ENCODE measurements at places on chromosomes 6 and 20. TPM values are rescaled to one million over a fixed set of nuclear protein-coding genes. Genes with fewer than 3 reads are reported as not detected.

The GTSF1L gene
- not detected for total RNA-seq

The SLC16A10 gene
- 10.3 TPM for total RNA-seq

The RNF182 gene
- total RNA-seq = 0.67 TPM

The ZSCAN16 gene
- total RNA-seq = 3.1 TPM

The ELOVL4 gene
- 0.44 TPM for total RNA-seq

The PPP1R14C gene
- 130 TPM for total RNA-seq

The TRAPPC3L gene
- not detected for total RNA-seq

The PCIF1 gene
- total RNA-seq = 39.8 TPM

The BPI gene
- not detected for total RNA-seq

The MYB gene
- total RNA-seq = not detected

The ZC3H12D gene
- total RNA-seq = 1.3 TPM

The KHDRBS2 gene
- total RNA-seq = not detected

DNA sequence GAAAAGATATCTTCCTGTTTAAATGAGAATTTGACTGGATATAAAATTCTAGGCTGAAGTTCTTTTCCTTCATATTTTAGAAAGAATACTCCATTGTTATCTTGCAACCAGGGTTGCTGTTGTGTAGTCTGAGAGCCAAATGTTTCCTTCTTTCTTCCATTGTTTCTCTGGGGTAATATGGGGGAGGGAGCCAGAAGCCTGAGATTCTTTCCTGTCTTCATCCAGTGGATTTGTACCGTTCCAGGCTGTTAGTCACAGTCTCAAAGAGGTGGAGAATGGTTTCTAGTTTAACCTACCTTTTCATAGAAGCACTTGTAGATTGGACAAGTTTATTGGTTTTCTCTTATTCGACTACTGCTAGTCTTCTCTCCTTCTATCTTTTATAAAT is 6.1 kb upstream of the ULBP3 start:
- H3K27me3 ChIP-seq = no peaks in the 10 kb centered on the region
- H3K27ac ChIP-seq = no peak overlapping the region
- no peaks in the 10 kb centered on the region for H3K36me3 ChIP-seq
- no peak for DNase-seq

DNA sequence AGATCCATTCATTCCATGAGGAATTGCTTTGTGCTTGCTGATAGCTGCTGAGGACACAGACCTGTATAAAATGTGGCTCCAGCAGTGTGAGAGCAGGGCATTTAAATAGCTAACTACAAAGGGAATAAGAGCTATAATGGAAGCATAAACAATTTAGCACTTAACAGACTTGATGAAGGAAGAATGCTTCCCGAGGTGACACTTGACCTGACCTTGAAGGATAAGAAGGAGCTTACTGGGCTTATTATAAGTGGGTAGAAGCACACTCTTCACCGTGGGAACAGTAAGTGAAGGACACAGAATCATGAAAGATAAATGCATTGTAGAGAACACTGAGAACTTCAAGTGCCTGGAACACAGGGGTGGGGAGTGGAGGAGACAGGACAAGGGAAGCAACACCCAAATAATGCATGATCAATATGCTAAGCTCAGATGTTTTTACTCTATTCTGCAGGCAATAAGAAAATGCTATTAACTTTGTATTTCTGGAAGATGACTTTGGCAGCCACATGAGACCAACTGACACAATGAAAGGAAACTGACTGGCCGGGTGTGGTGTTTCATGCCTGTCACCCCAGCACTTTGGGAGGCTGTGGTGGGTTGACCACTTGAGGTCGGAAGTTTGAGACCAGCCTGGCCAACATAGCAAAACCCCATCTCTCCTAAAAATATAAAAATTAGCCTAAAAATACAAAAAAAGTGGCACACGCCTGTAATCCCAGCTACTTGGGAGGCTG is 84.2 kb downstream of the EPB41L2 start:
- H3K4me1 ChIP-seq = peaks cover 39% of the 10 kb centered on the region
- no peaks in the 10 kb centered on the region for H3K36me3 ChIP-seq
- H3K27ac ChIP-seq = no peak overlapping the region
- H3K4me3 ChIP-seq = no peak overlapping the region
- no peak for DNase-seq
- H3K27me3 ChIP-seq = no peaks in the 10 kb centered on the region

DNA sequence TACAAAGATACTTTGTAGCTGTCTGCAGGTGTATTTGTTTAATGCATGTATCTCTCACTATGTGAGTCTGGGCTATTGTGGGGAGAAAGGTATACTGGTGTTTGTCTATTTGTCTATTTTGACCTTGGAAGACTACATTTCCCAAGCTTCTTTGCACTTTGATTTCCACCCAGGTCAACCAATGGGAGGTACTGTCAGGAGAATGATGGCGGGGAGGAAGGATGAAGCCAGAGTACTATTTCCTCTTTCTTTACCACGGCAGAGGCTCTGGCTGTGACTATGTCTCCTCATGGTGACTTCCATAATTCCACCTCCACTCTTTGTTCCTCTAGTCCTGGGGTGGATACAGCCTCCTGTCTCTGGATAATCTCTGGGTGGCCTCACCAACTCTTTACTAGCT is 23.1 kb downstream of the LBP start:
- no peaks in the 10 kb centered on the region for H3K27me3 ChIP-seq
- no peak for DNase-seq
- no peaks in the 10 kb centered on the region for H3K36me3 ChIP-seq
- H3K4me3 ChIP-seq = no peak overlapping the region

DNA sequence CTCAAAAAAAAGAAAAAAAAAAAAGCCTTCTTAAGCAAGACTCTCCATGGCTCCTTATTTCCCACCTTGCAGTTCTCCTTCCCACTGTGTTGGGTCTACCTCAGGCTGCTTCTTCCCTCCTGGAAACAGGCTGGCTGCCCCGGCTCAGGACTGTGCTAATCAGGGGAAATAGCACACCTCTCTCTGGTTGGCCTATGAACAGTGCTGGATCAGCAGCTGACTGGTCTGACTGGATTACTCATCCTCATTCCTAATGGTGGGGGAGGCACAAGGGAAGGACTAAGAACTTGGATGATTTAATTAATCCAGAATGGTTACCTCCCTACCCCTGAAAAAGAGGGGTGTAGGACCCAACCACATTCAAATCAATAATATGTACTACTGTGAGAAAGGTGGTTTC is 3.9 kb upstream of the SRSF3 start:
- no peaks in the 10 kb centered on the region for H3K36me3 ChIP-seq
- H3K4me1 ChIP-seq = peaks cover 2% of the 10 kb centered on the region
- H3K27me3 ChIP-seq = no peaks in the 10 kb centered on the region
- no peak for DNase-seq
- no peak overlapping the region for H3K27ac ChIP-seq
- H3K4me3 ChIP-seq = no peak overlapping the region

- no peaks in the 10 kb centered on the region for H3K4me1 ChIP-seq
- no peak overlapping the region for H3K4me3 ChIP-seq
- H3K36me3 ChIP-seq = peaks cover 3% of the 10 kb centered on the region
- no peak for DNase-seq
Measured at GRCh38 chr6:83057705-83058321, 7.8 kb downstream of the UBE3D start.

- no peaks in the 10 kb centered on the region for H3K27me3 ChIP-seq
- DNase-seq = no peak
- H3K4me1 ChIP-seq = no peaks in the 10 kb centered on the region
- H3K36me3 ChIP-seq = no peaks in the 10 kb centered on the region
Measured at GRCh38 chr6:16688984-16689636, 72.2 kb downstream of the ATXN1 start.

DNA sequence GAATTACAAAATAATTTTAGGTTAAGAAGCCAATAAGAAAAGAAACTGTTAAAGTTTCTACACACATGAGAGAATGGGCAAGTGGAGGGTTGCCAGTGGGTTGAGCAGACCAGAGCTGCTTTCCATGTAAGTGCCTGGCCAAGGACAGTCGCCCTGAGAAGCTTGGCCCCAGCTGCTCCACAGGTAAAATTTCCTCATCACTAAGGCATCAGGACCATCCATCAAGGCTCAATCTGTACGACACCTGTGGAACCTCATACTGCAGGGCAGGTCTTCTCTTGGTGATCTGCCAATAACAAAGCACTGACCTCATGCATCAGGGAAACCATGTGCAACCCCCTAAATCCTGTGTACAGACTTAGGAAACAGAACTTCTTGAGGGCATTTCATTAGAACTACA is 115.4 kb downstream of the INSM1 start:
- H3K36me3 ChIP-seq = no peaks in the 10 kb centered on the region
- peaks cover 10% of the 10 kb centered on the region for H3K4me1 ChIP-seq
- no peak overlapping the region for H3K4me3 ChIP-seq
- DNase-seq = no peak

GRCh38 chr20:47476452-47476851 is 25.2 kb upstream of the NCOA3 start:
- no peaks in the 10 kb centered on the region for H3K27me3 ChIP-seq
- H3K4me1 ChIP-seq = no peaks in the 10 kb centered on the region
- DNase-seq = no peak
- H3K4me3 ChIP-seq = no peak overlapping the region

- no peak for DNase-seq
- H3K36me3 ChIP-seq = no peaks in the 10 kb centered on the region
- no peaks in the 10 kb centered on the region for H3K4me1 ChIP-seq
Measured at GRCh38 chr6:114989279-114989964, 646.6 kb upstream of the HS3ST5 start.

- peaks cover 9% of the 10 kb centered on the region for H3K36me3 ChIP-seq
- H3K27ac ChIP-seq = no peak overlapping the region
- H3K4me3 ChIP-seq = no peak overlapping the region
- DNase-seq = no peak
Measured at GRCh38 chr6:127963495-127963894, 62.6 kb upstream of the THEMIS start.

- H3K4me1 ChIP-seq = no peaks in the 10 kb centered on the region
- H3K36me3 ChIP-seq = no peaks in the 10 kb centered on the region
- H3K4me3 ChIP-seq = no peak overlapping the region
Measured at GRCh38 chr20:4633780-4634179, 87.9 kb upstream of the PRND start.

GRCh38 chr6:166713434-166714186 is 86.6 kb upstream of the RPS6KA2 start:
- DNase-seq = no peak
- no peaks in the 10 kb centered on the region for H3K36me3 ChIP-seq
- H3K27me3 ChIP-seq = no peaks in the 10 kb centered on the region
- no peak overlapping the region for H3K27ac ChIP-seq

DNA sequence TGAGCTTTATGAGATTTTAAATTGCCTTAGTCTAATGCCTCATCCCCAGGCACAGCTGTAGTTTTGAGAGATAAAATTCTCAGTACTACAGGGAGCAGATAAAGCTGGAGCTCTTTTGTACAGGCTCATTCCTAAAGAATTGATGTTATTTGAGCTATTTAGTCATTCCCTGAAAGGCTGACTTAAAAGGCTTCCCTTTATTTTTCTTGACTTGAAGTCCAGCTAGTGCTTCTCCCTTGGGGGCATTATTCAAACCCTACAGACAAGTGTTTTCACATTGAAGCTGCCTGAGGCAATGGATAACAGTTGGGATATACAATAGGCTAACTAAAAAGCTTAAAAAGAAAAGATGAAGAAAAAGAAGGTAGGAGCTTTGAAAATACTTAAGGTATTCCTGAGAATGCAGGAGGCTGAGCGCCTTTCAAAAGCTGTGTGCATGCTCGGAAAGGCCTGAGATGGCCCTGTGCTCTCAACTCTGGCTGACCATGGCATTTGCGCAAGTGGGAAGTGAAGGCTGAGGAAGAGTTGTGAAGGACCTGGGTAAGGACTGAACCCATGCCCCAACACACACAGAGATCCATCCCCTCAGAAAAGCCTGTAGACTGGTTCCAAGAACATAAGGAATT is 315.1 kb downstream of the SMOC2 start:
- no peak overlapping the region for H3K4me3 ChIP-seq
- H3K27ac ChIP-seq = no peak overlapping the region
- H3K4me1 ChIP-seq = no peaks in the 10 kb centered on the region

- H3K4me3 ChIP-seq = no peak overlapping the region
- no peak for DNase-seq
- no peaks in the 10 kb centered on the region for H3K27me3 ChIP-seq
- peaks cover 11% of the 10 kb centered on the region for H3K4me1 ChIP-seq
- H3K36me3 ChIP-seq = no peaks in the 10 kb centered on the region
- no peak overlapping the region for H3K27ac ChIP-seq
Measured at GRCh38 chr20:8361006-8361652, 229.1 kb downstream of the PLCB1 start.

DNA sequence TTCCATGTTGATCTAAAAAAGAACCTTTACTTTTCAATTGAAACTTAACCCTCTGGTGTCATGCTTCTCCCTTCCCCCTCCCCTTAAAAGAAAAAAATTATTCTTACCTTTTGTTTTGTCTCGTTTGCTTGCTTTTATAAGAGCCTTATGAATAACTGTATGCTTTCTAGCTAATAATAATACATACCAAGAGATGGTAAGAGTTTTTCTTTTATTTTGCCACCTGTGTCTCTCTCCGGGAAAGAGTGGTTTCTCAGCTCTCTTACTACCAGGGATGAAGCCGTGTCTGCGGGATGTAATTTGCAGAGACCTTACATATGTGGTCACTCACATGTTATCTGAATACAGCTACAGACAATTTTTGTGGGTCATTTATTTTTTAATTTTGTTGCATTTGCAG is 7.7 kb downstream of the STX16 start:
- H3K36me3 ChIP-seq = peaks cover 6% of the 10 kb centered on the region
- no peaks in the 10 kb centered on the region for H3K27me3 ChIP-seq
- no peak overlapping the region for H3K4me3 ChIP-seq
- no peaks in the 10 kb centered on the region for H3K4me1 ChIP-seq
- H3K27ac ChIP-seq = no peak overlapping the region

- no peaks in the 10 kb centered on the region for H3K4me1 ChIP-seq
- no peak overlapping the region for H3K4me3 ChIP-seq
- no peak for DNase-seq
- H3K27me3 ChIP-seq = no peaks in the 10 kb centered on the region
Measured at GRCh38 chr6:41644297-41644879, 6.1 kb downstream of the MDFI start.

DNA sequence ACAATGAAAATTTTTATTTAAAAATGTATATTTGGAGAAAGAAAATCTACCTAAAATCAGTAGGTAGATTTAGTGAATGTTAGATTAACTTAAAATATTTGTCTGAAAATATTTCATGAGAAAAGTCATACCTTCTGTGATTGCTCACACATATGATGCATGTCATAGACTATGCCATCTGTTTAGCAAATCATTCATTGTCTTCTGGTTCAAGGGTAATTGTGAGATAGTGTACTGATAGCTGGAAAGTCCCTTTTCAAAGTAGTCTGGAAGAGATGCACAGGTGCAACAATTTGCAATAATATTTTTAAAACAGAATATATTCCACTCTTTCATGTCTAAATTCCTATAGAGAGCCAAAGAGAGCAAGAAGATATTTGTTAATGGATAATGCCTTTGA is 21.0 kb upstream of the RNF217 start:
- no peak overlapping the region for H3K27ac ChIP-seq
- H3K36me3 ChIP-seq = no peaks in the 10 kb centered on the region
- no peaks in the 10 kb centered on the region for H3K27me3 ChIP-seq
- no peak overlapping the region for H3K4me3 ChIP-seq
- H3K4me1 ChIP-seq = no peaks in the 10 kb centered on the region

GRCh38 chr20:54079652-54080051 is 9.3 kb upstream of the BCAS1 start:
- no peaks in the 10 kb centered on the region for H3K27me3 ChIP-seq
- H3K27ac ChIP-seq = no peak overlapping the region
- DNase-seq = no peak
- no peaks in the 10 kb centered on the region for H3K36me3 ChIP-seq
- H3K4me1 ChIP-seq = no peaks in the 10 kb centered on the region

- no peak overlapping the region for H3K4me3 ChIP-seq
- H3K27me3 ChIP-seq = no peaks in the 10 kb centered on the region
- H3K4me1 ChIP-seq = no peaks in the 10 kb centered on the region
- H3K27ac ChIP-seq = peak overlapping the region; percentile 60
Measured at GRCh38 chr20:23156170-23156841, 70.2 kb upstream of the CD93 start.

- H3K4me1 ChIP-seq = no peaks in the 10 kb centered on the region
- H3K27ac ChIP-seq = no peak overlapping the region
- no peak for DNase-seq
Measured at GRCh38 chr20:5215672-5216304, 89.0 kb downstream of the CDS2 start.

All from right atrium auricular region (tissue), 2 donors.